ENCODE measurements at places on chromosomes 12 and 14.

DNA sequence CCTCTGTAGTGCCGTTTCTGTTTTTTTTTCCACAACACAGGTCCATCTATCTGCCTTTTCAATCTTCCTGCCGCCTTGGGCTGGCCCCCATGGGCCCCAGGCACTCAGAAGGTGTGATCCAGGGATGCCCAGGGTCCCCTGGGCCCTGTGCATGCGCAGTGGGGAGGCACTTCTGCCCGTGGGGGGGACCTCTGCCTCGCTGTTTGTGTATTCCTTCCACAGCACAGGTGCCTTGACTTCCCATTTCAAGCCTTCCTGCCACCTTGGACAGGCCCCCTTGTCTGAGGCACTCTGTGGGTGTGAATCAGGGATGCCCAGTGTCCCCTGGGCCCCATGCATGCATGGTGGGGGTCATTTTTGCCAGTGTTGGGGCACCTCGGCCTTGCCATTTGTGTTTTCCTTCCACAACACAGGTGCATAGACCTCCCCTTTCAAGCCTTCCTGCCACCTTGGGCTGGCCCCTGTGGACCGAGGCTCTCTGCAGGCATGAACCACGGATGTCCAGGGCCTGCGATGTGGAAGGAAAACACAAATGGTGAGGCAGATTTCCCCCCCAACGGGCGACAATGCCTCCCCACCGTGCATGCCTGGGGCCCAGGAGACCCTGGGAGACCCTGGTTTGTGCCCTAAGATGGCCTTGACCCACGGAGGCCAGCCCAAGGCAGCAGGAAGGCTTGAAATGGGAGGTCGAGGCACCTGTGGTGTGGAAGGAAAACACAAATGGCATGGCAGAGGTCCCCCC lies 366.5 kb downstream of the ALG10 start:
- DNase-seq = no peak

GRCh38 chr12:116975779-116976393 lies 65.1 kb downstream of the FBXW8 start:
- no peak for DNase-seq

GRCh38 chr12:1391722-1392121 lies 202.7 kb downstream of the FBXL14 start:
- DNase-seq = no peak

- no peak for DNase-seq
Measured at GRCh38 chr12:110329710-110330109, 48.7 kb downstream of the ATP2A2 start.

GRCh38 chr12:109592195-109592904 lies 18.8 kb downstream of the MVK start:
- no peak for DNase-seq

DNA sequence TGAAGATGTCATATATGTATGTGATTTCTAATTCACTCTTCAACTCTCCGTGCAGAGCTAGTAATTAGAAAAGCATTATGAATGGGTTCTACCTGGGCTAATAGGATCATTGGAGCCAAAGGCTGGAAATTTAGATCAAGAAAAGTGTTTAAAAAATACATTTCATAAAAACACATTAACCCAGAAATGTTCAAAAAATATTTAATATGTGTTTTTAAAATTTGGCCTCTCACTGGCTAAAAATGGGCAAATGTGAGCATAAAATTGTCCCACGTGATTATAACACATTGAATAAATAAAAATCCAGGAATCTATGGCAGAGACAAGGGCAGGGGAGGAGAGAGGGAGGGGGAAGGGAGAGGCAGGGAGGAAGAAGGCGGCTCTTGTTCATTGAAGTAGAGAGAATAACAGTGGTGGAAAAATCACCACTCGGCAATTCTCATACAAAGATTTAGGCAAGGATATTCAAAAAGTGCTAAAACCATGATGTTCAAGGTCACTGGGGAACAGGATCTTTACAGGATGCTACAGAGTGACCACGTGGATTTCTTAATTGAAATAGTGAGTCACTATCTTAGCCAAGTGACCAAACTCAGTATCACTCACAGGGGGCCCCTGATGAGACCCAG lies 38.8 kb downstream of the FBXO21 start:
- no peak for DNase-seq

- DNase-seq = no peak
Measured at GRCh38 chr12:11743423-11744409, 94.2 kb downstream of the ETV6 start.

DNA sequence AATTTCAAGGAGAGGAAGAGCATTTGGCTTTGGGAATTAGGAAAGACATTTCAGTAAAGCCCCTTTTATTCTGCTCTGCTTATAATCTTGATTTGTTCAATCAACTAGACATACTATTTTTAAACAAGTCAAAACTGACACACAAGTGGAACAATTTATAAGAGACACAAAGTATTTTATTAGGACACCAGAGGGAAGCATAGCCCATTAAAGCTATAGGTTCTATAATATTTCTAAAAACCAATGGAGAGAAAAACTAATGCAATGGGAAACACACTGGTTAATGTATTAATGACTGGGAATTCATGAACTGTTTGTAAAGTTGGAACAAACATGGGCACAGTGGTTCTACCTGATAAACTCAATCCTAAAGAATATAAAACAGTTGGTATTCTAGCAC lies 15.3 kb upstream of the CERS5 start:
- DNase-seq = no peak

DNA sequence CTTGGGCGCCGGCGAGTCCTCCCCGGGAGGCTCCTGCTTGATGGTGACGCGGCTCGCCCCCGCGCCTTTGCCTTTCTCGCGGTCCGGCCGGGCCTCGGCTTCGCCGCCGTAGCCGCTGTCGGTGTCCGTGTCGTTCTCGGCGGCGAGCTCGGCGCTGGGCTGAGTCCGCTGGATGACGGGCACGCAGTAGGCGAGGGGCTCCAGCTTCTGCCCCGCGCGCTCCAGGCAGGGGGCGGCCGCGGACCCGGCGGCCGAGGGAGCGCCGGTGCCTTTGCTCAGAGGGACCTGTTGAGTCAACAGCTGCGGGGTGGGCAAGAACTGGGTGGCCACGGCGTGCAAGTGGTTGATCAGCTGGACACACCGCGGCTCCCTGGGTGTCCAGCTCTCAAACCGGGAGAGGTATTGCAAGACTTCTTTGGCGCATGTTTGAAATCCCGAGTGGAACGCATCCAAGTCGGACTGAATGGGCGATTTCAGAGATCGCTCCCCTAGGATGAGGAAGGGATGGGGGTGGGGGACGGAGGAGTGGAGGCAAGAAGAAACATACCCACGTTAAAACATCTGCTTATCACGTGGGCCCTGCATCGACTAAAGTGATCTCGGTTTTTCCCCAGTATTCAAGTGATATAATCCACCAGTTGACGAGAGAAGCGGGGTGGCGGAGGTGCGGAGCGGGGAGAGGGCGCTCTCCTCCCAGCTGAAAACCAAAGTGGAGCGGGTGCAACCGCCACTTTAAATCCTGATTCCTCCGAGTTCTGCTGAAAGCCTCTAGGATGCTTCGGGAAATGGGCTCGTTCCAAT lies 2.0 kb downstream of the BHLHE41 start:
- DNase-seq = peak; percentile 50

GRCh38 chr12:2811801-2812200 lies 667 bp upstream of the ITFG2 start:
- DNase-seq = no peak

GRCh38 chr12:50222275-50222783 lies 55.2 kb upstream of the CERS5 start:
- peak; percentile 35 for DNase-seq

GRCh38 chr14:76718306-76719040 lies 42.8 kb upstream of the VASH1 start:
- no peak for DNase-seq

DNA sequence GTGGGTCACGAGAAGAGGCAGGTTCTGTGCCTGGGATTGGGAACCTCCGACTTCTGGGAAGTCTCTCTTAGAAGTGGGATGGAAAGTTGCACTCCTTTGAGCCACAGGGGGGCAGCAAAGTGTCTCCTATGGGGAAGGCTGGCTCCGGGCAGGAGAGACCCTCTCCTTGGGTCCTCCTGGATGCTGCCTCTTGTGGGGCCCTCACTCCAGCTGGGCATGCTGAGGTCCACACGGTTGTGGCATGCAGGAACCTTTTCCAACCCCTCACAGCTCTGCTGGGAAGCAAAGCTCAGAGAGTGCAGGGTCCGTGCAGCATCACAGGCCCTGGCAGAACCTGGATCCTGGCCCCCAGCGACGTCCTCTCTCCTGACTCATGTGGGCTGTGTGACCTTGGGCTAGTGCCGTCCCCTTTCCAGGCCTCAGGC lies 17.4 kb downstream of the SDSL start:
- peak; percentile 46 for DNase-seq

DNA sequence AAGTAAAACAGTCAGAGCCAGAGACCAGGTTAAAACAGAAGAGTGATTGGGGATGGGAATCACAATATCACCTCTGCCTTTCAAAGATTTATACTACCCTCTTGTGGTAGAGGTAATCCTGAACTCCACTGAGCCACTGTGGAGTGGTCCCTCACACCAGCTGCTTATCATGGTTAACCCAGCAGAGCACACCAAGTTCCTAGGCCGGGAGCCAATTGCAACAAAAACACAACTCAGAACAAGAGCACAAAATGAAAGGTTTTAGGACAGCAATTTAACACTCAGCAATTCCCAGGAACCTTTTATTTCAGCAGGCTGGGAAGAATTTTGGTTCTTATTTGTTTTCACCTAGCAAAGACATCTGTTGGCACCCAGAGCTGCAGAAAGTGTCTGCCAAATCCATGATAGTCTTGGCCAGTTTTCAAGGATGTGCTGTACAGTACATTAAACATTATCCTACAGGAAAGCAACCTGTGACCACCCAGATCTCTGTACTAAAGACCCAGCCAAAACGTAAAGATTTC lies 220.5 kb upstream of the ATXN7L3B start:
- DNase-seq = peak; percentile 40

DNA sequence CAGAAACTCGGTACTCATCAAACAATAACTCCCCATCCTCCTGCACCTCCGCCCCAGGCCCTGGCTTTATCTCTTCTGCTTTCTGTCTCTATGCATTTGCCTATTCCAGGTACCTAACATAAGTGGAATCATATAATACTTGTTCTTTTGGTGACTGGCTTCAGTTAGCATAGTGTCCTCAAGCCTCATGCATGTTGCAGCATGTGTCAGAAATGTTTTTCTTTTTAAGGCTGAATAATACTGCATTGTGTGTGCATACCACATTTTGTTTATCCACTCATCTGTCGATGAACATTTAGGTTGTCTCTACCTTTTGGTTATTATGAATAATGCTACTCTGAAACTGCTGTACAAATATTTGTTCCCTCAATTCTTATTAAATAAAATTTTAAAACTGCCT lies 117.1 kb downstream of the KICS2 start:
- DNase-seq = no peak

GRCh38 chr14:84442521-84442920 lies 1087.4 kb upstream of the FLRT2 start:
- no peak for DNase-seq

- peak; percentile 80 for DNase-seq
Measured at GRCh38 chr12:122097927-122098756, 19.6 kb downstream of the MLXIP start.

DNA sequence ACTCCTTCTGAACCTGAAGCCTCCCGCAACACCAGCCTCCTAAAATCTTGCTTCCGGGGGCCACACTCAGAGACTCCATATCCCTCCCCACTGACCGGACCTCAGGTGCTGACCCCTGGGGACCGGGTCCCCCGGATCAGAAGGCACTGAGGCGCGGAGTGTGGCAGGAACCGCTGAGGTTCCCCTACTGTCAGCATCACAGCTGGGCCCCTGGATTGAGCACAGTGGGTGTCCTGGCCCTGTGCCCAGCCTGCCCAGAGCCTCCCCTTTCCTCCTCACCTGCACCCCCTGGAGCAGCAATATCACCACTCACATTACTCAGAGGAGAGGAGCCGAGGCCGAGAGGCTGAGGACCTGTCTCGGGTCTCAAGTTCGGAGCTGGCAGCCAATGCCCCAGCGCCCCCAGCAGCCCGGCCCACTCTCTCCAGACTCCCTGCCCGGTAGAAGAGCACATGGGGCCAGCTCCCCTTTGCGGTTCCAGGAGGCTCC lies 101.2 kb upstream of the EIF5 start:
- DNase-seq = peak; percentile 45

DNA sequence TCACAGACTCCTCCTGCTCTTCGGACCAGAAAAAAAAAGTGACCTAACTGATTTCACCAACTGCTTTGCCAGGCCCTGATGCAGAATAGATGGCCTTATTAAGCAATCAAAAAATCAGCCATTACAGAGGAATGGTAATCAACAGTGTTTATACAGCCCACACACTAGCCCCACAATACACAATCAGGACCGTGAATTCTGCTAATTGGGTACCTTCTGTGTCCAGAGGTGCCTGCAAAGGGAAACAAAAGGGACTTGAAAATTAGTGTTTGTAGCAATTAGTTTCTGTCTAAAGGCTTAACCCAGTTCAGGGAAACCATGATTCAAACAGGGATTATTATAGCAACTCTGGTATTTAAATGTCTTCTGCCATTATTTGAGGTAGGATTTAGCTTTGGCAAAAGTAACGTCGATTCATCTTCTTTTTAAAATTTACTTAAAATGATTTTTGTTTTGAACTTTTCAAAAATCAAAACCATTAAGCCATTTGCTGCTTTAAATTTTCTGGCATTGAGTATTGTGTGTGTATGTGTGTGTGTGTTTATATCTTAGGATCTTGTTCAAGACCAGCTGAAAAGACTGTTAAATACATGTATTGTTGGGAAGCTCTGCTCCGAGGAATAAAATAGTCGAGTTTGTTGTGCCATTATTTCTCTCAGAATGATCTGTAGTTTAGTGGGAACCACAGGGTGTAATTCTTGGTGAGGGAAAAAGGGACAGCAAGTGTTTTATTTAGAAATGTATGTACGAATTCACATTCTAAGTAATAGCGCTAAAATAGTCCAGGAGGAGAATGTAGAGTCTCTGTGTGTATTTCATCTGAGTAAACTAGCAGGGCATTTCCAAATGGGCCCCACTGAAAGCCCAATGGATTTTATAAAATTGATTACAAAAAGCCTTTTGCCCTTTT lies 156.1 kb downstream of the PTCSC3 start:
- DNase-seq = no peak

- DNase-seq = no peak
Measured at GRCh38 chr14:69318241-69318640, 58.3 kb downstream of the GALNT16 start.

- no peak for DNase-seq
Measured at GRCh38 chr12:11719678-11720099, 70.2 kb downstream of the ETV6 start.

DNA sequence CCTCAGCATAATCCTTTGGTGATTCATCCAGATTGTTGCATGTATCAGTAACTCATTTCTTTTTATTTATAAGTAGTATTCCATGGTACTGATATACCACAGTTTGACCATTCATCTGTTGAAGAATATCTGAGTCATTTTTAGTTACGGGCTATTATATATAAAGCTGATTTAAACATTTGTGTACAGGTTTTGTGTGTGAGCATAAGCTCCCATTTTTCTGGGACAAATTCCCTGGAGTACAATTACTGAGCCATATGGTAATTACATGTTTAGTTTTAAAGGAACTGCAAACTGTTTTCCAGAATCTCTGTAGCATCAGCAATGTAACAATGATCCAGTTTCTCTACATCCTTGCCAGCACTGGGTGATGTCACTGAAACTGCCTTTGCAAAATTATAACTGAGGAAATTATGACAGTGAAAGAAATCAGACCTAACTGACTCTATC lies 236.2 kb upstream of the KRR1 start:
- no peak for DNase-seq

- DNase-seq = no peak
Measured at GRCh38 chr14:53951627-53952303, 4.9 kb downstream of the BMP4 start.

GRCh38 chr12:99017971-99018370 lies 372.9 kb downstream of the APAF1 start:
- DNase-seq = no peak

GRCh38 chr14:56189307-56189706 lies 71.1 kb downstream of the PELI2 start:
- DNase-seq = no peak

Data from NCI-H510A (cell line).